Activated T-cell treated with anti-CD3 and anti-CD28 coated beads, Interleukin-2, amount 50 U/mL, for 4 hours (primary cell): ENCODE measurements at places on chromosomes 4 and X.
A peak's percentile ranks its signal among the peaks of the same experiment; 100 is the strongest.

DNA sequence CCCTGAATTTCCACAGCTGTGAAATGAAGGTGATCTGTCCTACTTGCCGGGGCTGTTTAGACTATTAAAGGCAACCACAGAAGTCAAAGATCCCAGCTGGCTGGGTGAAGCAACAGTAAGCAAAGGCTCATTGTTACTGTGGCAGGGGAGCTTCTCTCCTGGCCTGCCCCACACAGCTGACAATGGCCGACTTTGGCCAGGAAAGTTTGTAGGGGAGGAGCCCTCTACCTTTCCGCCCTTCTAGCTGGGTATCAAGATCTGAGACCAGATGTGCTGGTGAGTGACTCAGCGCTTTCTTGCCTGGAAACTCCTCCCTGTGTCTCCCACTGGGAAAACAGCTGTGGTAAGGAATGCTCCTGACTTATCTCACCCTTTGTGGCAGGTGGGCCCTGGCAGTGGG lies 21.1 kb downstream of the RASSF6 start:
- DNase-seq, result no peak

GRCh38 chr4:83128240-83128929 lies 13.9 kb upstream of the PLAC8 start:
- no peak for DNase-seq

DNA sequence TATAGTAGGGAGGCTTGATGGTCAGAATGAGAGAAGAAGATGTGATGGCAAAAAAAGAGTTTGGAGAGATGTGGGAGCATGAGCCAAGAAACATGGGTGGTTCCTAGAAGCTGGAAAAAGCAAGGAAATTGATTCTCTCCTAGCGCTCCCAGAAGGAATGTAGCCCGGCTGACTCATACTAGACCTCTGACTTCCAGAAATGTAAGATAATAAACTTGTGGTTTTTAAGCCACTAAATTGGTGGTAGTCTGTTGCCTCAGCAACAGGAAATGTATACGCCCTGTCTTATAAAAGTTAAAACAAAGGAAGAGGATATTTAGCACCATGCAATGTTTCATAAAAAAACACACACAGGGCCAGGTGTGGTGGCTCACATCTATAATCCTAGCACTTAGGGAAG lies 182.7 kb upstream of the PCDH7 start:
- DNase-seq, result no peak

GRCh38 chr4:163558539-163559044 lies 64.1 kb downstream of the TMA16 start:
- no peak for DNase-seq

- no peak for DNase-seq
Measured at GRCh38 chrX:53599781-53600396, 86.6 kb downstream of the HUWE1 start.

GRCh38 chrX:54029529-54030143 lies 14.6 kb downstream of the PHF8 start:
- no peak for DNase-seq

- no peak for DNase-seq
Measured at GRCh38 chrX:41332408-41333002, 1.5 kb upstream of the DDX3X start.

DNA sequence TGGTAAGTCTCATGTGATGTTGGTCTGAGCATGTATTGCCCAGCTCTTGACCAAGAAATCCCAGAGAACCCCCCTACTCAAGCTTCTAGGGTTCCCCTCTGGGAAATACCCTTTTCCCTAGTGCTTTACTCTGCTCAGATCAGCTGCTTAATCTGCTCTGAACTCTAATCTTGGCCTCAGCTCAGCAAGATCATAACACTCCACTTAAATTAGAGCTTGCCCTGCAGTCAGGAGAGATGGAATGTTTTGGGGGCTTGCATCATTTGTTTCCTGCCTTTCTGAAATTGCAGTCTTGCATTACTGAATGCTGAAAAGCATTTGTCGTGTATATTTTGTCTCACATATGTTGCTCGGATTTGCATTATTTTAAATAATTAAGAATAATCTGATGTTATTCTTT lies 1153.6 kb downstream of the FSTL5 start:
- DNase-seq, result no peak

DNA sequence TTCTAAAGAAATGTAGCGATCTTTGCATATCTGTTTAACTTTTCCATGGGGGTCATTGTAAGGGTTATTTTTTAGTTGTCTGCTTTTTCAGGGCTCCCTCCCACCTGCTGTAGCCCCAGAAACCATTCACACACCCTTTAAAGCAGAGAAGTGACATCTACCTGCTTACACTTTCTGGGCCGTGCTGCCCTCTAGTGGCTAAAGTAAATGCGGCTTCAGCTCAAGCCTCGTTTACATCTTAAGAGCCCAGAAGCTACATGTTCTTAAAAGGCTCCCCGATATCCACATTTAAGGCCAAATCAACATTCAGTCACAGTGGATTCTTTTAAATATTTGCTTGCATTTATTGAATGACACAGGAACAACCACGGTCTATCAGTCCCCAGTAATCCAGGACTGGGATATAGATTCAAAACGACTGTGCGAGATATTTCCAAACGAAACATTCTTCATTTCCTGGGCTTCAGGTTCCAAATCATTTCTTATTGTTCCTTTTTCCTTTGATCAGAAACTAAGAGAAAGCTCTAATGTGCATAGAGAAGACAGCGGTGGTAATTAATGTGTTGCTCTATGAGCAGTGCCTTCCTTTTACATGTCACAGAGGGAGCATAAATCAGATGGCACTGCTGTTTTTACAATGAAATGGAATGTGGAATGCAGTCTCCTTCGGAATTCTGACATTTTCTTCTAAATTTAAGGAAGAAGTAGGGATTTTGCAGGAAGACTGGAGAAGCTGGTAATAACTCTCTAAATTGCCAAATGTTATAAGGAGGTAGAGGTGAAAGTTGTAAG lies 119.9 kb downstream of the RASGEF1B start:
- DNase-seq, result peak; percentile 54

DNA sequence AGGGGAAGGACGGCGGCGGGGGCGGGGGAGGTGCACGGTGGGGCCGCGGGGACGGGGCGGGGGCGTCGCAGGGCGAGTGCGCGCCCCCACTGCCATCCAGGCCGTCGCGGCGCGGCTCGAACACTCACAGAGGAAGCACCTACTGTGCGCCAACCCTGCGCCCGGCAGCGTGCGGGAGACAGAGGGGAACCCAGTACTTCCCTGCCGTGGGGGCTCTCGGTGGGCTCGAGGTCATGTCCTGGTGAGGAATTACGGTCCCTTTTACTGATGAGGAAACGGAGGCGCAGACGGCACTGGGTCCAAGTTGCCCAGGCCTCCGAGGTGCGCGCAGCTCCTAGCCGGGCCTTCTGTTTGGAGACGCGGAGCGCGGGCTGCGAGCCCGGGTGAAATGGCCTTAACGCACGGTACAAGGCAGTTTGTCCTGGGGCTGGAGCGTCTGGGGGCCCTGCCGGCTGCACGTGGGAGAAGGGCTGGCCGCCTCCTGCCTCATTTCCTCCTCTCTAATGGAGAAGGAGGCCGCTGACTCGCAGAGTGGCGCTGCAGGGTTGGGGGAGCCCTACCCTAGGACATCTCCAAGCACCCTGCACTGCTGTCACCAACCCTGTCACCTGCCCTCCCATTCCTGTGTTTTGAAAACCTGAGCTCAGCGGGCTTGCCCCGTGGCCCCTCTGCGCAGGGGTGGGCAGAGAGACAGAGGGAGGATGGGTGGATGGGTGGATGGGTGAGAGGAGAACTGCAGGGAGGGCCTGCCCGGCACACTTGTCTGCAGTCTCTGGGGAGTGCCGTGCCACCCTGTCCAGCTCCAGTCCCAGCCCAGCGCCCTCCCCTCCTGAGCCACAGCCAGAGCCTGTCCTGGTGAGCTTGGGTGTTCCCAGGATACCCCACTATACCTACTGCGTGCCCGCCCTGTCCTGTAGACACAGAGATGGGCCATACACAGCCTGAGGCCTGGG lies 106.0 kb downstream of the ADRA2C start:
- DNase-seq, result no peak

- DNase-seq, result no peak
Measured at GRCh38 chr4:81494031-81494431, 22.3 kb upstream of the RASGEF1B start.

GRCh38 chr4:98673288-98673644 lies 14.9 kb upstream of the TSPAN5 start:
- no peak for DNase-seq

GRCh38 chrX:154354013-154354412 lies 20.4 kb downstream of the FLNA start:
- no peak for DNase-seq

GRCh38 chr4:972651-973424 lies 531 bp downstream of the DGKQ start:
- peak; percentile 70 for DNase-seq

DNA sequence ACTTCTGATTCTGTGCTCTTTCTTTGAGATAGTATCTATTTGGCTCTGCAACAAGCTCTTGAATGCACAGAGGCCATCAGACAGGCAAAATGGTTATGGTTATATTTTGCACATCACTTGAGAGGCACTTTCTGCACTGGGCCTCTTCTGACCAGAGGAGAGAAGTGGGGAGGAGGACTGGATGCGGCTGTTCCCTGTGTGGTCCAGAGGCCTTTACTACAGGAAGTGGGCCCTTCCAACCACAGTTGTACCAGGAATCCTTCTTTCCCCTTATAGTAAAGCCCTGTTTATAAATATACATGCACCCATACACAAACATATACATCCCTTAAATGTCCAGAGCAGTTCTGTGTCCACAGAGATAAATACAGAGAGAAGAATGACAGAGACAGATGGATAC lies 182.7 kb upstream of the HHIP start:
- DNase-seq, result no peak

DNA sequence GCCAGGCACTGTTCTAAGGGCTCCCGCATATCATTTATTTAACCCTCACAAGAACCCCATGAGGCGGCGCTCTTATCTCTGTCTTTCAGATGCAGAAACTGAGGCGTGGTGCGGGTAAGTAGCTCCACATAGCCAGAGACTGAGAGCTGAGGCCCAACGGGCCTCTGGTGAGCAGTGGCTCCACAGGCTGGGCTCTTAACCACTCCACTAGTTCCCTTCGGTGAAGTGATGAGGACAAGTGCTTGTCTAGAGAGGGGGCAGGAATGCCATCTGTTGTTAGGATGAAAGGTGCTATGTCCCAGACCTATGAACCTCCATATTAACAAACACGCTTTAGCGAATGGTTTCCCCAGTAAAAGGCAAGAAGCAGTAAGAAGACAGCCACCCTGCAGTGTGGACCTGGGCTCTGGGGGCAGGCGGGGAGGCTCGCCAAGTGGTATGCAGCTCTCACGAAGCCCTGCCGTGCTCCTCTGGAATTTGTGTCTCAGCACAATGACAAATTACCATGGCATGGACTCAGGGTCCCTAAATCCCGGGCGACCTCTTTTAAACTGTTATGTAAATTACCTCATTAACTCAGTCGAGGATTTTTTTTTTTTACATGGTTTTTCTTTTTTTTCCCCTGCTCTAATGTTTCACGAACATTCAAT lies 20.9 kb upstream of the S100G start:
- DNase-seq, result no peak

- no peak for DNase-seq
Measured at GRCh38 chrX:53713987-53714579, 27.6 kb upstream of the HUWE1 start.

DNA sequence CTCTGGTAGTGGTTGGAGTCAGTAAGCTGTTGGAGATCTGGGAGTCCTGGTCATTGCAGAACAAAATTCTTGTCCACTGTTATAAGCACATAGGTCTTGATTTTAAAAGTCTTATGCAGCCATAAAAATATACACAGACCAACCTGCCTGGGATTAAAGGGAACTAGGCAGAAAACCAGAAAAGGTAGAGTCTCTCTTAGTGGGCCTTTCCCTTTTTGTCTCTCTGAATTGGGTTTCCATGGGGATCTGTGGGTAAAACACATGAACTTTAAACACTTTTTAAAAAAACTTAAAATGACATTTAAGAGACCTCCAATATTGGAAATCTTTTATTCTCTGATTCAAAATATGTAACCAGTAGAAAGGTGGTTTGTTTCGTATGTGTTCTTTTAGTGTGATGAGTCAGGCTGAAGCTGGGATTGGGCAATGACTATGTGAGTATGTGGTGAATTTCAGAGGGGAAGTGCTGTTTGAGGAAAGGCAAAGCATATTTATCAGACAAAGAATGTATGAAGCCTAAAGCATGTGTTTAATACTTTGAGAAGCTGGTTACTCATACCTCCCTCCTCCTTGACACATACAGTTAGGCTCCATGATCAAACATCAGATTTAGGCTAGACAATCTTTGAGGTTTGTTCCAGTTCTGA lies 29.6 kb downstream of the SLC16A2 start:
- no peak for DNase-seq

- DNase-seq, result no peak
Measured at GRCh38 chrX:133745349-133745748, 240.0 kb downstream of the GPC3 start.

- DNase-seq, result no peak
Measured at GRCh38 chrX:156005144-156005543, 7.6 kb downstream of the IL9R start.

DNA sequence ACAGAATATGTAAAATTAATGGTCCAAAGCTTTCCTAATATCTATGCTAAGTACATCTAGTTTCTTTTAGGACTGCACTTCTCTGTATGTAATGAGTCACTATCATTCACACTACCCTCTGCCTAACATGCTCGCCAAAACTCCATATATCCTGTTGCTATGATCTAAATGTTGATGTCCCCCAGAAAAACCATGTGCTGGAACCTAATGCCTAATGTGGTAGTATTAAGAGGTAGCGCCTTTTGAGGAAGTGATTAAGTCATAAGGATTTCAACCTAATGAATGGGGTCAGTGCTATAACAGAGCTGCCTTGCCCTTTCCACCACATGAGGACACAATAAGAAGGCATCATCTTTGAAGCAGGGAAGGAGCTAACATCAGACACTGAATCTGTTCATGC lies 34.9 kb upstream of the NFKB1 start:
- DNase-seq, result no peak

- no peak for DNase-seq
Measured at GRCh38 chr4:98515470-98515809, 143.0 kb downstream of the TSPAN5 start.

DNA sequence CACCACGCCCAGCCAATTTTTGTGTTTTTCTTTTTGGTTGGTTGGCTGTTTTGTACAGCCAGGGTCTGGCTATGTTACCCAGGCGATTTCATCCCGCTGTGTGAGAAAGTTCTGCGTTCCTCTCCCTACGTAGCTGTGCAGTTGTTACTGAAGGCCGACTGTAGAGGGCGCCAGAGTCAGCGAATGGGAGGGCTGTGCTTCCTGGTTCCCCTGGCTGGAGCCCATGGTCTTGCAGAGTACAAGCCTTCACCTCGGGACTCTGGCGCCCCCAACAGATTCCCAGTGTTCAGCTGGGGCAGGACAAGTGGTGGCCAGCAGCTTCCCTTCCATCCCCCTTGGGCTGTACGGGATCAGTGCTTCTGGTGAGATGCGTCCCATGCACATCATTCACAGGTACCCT lies 5.6 kb upstream of the CT45A1 start:
- no peak for DNase-seq

GRCh38 chr4:48275686-48276085 lies 6.0 kb upstream of the TEC start:
- no peak for DNase-seq

- no peak for DNase-seq
Measured at GRCh38 chr4:145271194-145271593, 90.8 kb upstream of the OTUD4 start.
